ENCODE measurements at places on chromosomes 3 and 15. TPM values are rescaled to one million over a fixed set of nuclear protein-coding genes. Genes with fewer than 3 reads are reported as not detected.

DNA sequence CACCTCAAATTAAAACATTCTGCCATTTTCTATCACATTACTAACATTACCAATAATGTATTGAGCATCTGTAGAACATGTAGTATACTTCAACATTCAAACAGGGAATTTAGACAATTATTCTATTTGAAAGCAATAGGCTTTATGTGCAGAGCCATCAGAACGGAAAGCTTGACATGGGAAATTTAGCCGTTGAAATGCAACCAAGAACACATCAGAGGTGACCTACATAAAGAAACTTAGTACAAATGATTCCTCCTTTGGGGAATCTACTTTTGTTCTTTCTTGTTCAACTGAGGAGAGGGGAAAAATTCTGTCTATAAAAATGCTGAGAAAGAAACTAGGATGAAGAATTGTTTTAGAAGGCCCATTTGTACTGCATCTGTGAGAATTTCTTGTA is 38.6 kb upstream of the RBMS3 start:
- no peak overlapping the region for H3K4me3 ChIP-seq
- no peaks in the 10 kb centered on the region for H3K36me3 ChIP-seq
- H3K27me3 ChIP-seq, result no peaks in the 10 kb centered on the region
- DNase-seq, result no peak
- H3K27ac ChIP-seq, result no peak overlapping the region
- no peaks in the 10 kb centered on the region for H3K4me1 ChIP-seq

The RARB gene
- total RNA-seq, result 28.0 TPM

- no peaks in the 10 kb centered on the region for H3K27me3 ChIP-seq
- no peak overlapping the region for H3K27ac ChIP-seq
- no peak overlapping the region for H3K4me3 ChIP-seq
- H3K4me1 ChIP-seq, result no peaks in the 10 kb centered on the region
Measured at GRCh38 chr3:187935623-187936156, 190.4 kb upstream of the BCL6 start.

The ARL14 gene
- total RNA-seq, result 19.4 TPM
